ENCODE measurements at places on chromosomes 7 and 10.

GRCh38 chr10:104268713-104269645, at the start of gene GSTO2:
Gene GSTO2, plus strand, starts transcription at chr10:104269184. Its CDS starts 5,732 bp downstream, at chr10:104274916.
- H3K4me3 ChIP-seq, result peak within 1 kb of the TSS; percentile 97
- DNase-seq, result peak; percentile 100
- H3K36me3 ChIP-seq, result peaks cover 19% of the 10 kb centered on the region
- peak within 1 kb of the TSS; percentile 91 for H3K27ac ChIP-seq
- H3K27me3 ChIP-seq, result no peaks in the 10 kb centered on the region

DNA sequence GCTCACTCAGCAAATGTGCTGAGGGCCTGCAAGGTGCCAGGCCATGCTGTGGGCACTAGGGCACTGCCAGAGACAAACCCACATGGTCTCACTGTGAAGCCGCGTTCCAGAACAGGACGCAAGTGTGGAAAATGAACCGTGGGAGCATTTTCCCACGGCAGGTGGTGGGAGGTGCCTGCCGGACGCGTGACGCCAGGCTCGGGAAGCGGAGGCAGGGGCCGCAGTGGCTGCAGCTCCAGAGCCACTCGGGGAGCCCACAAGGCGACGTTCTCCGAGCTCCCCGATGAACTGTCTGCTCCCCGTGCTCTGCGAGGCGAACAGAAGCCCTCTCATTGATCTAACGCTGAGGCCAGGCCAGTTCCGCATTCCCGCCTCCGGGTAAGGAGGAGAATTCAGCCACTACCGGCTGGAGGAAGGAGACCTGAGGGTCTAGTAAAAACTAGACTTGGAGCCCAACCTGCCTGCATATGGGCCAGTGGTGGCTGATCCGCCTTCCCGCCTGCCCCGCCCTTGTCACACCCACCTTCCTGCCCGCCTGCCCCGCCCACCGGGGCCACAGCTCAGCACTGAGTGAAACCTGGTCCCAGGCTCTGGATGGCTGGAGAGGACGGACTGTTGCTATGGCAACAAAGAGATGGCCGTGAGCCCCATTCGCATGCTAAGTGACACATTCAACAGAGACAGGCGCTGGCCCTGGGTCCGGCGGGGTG, 13.1 kb downstream of the ADGRA1 start:
- no peaks in the 10 kb centered on the region for H3K36me3 ChIP-seq
- no peaks in the 10 kb centered on the region for H3K27me3 ChIP-seq
- no peak for DNase-seq
- H3K4me1 ChIP-seq, result no peaks in the 10 kb centered on the region
- H3K27ac ChIP-seq, result no peak overlapping the region
- H3K4me3 ChIP-seq, result no peak overlapping the region

DNA sequence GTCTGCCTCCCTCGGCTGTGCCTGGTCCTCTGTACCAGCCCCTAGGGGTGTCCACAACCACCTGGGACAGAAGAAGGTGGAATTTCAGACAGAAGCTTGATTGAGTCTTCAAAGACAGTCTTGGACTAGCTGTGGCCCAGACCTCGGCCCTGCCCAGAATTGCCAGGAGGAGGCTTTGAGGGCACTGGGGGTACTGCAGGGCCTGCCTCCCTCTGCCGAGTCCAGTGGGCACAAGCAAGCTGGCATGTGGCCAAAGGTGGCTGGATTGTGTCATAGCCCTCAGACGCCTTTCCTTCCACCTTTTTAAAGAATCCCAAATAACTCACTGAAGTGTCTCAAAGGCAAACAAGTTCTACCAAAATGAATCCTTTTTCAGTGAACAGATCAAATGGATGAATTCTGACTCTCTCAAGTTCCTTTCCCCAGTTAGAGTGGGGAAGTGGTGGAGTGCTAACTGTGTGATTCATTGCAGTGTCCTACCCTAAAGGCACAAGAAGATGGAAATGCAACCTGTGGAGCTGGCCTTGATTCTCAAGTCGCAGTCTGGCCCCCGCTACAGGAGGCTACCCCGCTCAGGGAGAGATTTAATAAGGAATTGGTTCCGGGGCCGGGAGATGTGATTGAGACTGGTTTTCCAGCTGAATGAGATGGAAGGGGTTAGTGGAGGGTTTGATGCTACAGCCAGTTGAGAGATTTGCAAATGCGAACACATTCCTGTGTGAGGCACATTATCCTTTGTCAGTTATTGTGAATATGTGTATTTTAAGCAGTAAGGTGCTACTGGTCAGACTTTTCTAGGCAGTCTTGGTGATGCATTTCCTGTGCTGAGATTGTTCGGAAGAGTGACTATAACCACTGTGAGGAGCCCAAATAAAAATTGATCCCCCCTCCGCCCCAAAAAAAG, 28.8 kb upstream of the SLC26A4 start:
- H3K36me3 ChIP-seq, result no peaks in the 10 kb centered on the region
- no peak overlapping the region for H3K4me3 ChIP-seq
- no peaks in the 10 kb centered on the region for H3K4me1 ChIP-seq
- no peak for DNase-seq
- no peak overlapping the region for H3K27ac ChIP-seq

- DNase-seq, result no peak
- peaks cover 3% of the 10 kb centered on the region for H3K36me3 ChIP-seq
- no peak overlapping the region for H3K27ac ChIP-seq
- no peaks in the 10 kb centered on the region for H3K27me3 ChIP-seq
- no peak overlapping the region for H3K4me3 ChIP-seq
These were observed 38.3 kb downstream of the MACROH2A2 start for GRCh38 chr10:70090951-70091350.

GRCh38 chr7:45682836-45683555, 108.8 kb downstream of the ADCY1 start:
- DNase-seq, result peak; percentile 49
- H3K27me3 ChIP-seq, result no peaks in the 10 kb centered on the region
- H3K27ac ChIP-seq, result no peak overlapping the region
- H3K4me1 ChIP-seq, result no peaks in the 10 kb centered on the region
- no peak overlapping the region for H3K4me3 ChIP-seq
- no peaks in the 10 kb centered on the region for H3K36me3 ChIP-seq

DNA sequence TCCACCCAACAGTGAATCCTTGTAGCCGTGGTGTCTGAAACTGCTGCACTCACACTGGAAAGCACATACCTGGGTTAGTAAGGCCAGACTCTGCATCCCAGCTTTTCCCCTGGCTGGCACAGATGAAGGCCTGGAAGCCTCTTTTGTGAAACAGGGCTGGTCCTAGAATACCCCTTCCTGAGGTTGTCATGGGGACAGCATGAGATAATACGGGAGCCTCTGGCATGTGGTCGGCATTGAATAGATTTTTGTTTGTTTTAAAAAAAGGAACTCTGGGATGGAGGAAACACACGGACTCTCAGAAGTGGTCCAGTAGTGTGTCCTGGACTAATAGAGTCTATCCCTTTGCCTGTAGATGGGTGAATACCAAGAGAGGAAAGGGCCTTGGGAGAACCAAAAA, 129.7 kb downstream of the TMEM178B start:
- H3K27me3 ChIP-seq, result no peaks in the 10 kb centered on the region
- no peak overlapping the region for H3K4me3 ChIP-seq
- H3K36me3 ChIP-seq, result no peaks in the 10 kb centered on the region
- DNase-seq, result no peak
- no peak overlapping the region for H3K27ac ChIP-seq
- no peaks in the 10 kb centered on the region for H3K4me1 ChIP-seq

DNA sequence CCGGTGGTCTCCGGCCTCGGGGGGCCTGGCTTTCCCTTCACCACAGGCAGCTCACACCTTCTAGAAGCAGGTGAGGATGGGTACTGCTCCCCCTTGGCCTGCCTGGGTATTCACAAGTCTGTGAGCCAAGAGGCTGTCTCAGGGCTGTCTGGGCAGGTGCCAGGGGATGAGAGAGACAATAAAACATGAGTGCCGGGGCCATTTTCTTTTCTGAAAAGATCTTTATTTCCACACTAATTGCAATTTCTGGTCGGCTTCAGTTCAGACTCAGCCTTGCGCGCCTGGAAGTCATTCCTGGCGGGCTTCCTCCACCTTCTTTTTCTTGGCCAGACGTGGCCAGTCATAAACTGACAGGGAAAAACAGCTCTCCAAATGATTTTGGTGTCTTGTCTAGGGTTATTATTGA, 171.2 kb downstream of the ARHGAP12 start:
- H3K4me3 ChIP-seq, result no peak overlapping the region
- no peaks in the 10 kb centered on the region for H3K36me3 ChIP-seq
- H3K27me3 ChIP-seq, result no peaks in the 10 kb centered on the region
- peak overlapping the region; percentile 92 for H3K27ac ChIP-seq
- H3K4me1 ChIP-seq, result peaks cover 18% of the 10 kb centered on the region

DNA sequence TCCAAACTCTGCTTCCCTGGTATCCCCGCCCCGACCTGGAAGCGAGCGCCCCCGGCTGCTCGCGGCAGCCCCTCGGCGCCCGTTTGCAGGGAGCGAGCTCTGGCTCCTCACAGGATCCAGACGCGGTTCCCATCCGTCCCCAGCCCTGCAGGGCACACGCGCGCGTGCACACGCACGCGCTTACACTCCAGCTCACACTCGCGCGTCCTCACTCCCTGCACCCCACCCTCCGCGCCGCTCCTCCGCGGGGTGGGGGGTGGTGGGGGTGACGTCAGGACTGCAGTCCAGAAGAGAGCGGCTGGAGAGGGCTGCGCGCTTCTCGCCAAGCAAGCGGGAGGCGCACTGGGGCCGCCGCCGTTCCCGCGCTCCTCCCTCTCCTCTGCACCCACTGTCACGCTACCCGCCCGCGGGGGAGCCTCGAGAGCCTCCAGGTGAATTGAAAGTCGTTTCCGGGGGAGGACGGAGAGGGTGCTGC, 255.6 kb downstream of the OTUD1 start:
- peak overlapping the region; percentile 33 for H3K4me3 ChIP-seq
- H3K4me1 ChIP-seq, result no peaks in the 10 kb centered on the region
- no peak overlapping the region for H3K27ac ChIP-seq
- H3K27me3 ChIP-seq, result no peaks in the 10 kb centered on the region
- no peak for DNase-seq

GRCh38 chr7:27897001-27897400, 157.0 kb downstream of the TAX1BP1 start:
- no peak overlapping the region for H3K4me3 ChIP-seq
- no peak for DNase-seq
- H3K27me3 ChIP-seq, result no peaks in the 10 kb centered on the region
- no peaks in the 10 kb centered on the region for H3K4me1 ChIP-seq

- DNase-seq, result no peak
- no peak overlapping the region for H3K4me3 ChIP-seq
- no peaks in the 10 kb centered on the region for H3K36me3 ChIP-seq
- H3K27ac ChIP-seq, result no peak overlapping the region
- no peaks in the 10 kb centered on the region for H3K4me1 ChIP-seq
These were observed 497.9 kb upstream of the GALNT17 start for GRCh38 chr7:70634071-70634470.

All from ascending aorta (tissue), 2 donors.